ENCODE measurements at places on chromosomes 1 and 21.
A peak's percentile ranks its signal among the peaks of the same experiment; 100 is the strongest.

GRCh38 chr21:46561445-46562090, 43.3 kb downstream of the S100B start:
- DNase-seq: no peak

DNA sequence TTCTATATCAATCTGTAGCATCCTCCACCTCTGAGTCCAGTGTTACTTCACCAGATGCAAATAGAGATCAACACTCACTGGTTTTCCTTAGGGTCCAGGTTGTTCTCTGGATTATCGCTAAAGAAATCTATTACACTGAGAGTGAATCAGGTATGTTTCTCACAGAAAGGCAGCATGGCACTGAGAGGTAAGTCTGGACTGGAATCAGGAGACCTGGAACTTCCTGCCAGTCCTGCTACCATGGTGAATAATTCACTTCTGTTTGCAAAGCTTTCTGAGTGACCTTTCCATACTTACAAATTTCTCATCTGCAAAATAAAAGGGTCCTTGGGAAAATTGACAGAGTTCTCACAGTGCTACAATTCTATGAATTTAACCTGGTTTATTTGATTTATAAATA, 1583.3 kb downstream of the MRPL39 start:
- no peak for DNase-seq

GRCh38 chr1:159839116-159839849, 12.6 kb downstream of the SLAMF8 start:
- no peak for DNase-seq

- DNase-seq: no peak
Observed at GRCh38 chr1:169925505-169926482, 32.1 kb upstream of the SCYL3 start.

- no peak for DNase-seq
Observed at GRCh38 chr1:241488739-241489138, 30.8 kb downstream of the FH start.

- DNase-seq: no peak
Observed at GRCh38 chr1:116826818-116827606, 72.8 kb downstream of the CD2 start.

GRCh38 chr1:241799416-241799815, 48.6 kb upstream of the EXO1 start:
- DNase-seq: no peak

DNA sequence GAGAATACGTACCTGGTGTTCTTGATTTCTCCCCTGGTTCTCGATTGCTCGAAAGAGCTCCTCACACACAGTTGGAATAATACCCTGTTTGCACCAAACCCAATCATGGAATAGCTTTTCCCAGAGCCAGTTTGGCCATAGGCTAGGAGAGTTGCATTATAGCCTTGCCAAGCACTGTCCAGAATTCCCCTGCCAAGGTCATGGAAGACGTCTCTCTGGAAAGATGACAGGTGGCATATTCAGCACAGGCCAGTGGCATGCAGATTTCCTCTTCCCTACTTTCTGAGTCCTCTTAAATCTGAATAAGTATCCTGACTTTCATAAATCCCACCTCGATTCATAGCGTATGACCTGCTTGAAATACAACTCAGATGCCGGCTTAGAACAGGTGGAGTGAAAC, 96.5 kb downstream of the SCCPDH start:
- no peak for DNase-seq

GRCh38 chr1:160103658-160104408, 5.4 kb upstream of the IGSF8 start:
- no peak for DNase-seq

- no peak for DNase-seq
Observed at GRCh38 chr1:179516976-179517705, 58.6 kb downstream of the NPHS2 start.

- peak; percentile 34 for DNase-seq
Observed at GRCh38 chr1:231818337-231818736, 191.7 kb downstream of the DISC1 start.

Data from fibroblast of upper back skin (primary cell).